T-helper 17 cell (primary cell): ENCODE measurements at places on chromosomes 7 and 10.

DNA sequence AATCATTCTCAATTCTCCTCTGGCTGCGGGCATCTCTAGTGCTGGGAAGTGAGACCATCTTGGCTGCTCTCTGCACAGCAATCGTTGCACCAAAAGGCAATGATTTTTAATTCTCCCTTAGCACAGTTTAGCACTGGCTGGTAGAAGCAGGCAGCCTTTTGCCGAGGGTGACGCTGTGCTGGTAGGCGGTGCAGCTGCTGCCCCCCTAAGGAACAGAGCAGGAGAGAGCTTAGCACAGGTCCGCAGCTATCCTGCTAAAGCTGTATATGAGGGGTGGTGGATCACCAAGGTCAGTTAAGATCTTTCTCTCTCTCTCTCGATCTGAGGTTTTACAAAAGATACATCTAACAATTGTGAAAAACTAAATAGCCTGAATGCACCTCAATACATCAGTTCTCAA lies 390.1 kb downstream of the GATA3 start:
- no peak for DNase-seq

DNA sequence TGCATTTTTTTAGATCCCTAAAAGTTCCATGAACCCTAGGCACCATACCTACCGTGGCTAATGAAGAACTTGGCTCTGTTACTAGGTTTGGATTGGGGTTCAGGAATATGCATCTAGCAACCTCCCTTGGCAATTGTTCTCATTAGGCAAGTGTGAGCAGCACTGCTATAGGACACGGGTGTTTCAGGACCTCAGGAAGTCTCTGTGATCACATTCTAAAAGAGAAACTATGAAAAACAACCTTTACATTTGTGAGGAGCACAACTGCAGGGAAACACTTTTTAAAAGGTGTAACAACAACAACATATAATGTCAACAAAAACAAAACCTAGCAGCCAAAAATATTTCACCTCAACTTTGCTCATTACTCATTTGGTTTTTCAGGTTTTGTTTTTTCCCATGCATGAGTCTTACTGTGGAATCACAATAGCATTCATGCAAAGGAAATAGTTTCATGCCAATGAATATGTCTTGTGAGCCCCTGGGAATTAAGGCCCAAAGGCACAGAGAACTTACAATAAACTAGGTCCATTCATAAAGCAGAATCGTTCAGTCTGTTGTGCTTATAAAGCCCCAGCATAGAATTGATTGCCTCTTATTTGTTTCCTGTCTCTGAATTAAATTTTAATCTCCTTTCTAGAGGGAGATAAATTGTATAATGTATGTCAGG lies 255.7 kb upstream of the DGKB start:
- no peak for DNase-seq

DNA sequence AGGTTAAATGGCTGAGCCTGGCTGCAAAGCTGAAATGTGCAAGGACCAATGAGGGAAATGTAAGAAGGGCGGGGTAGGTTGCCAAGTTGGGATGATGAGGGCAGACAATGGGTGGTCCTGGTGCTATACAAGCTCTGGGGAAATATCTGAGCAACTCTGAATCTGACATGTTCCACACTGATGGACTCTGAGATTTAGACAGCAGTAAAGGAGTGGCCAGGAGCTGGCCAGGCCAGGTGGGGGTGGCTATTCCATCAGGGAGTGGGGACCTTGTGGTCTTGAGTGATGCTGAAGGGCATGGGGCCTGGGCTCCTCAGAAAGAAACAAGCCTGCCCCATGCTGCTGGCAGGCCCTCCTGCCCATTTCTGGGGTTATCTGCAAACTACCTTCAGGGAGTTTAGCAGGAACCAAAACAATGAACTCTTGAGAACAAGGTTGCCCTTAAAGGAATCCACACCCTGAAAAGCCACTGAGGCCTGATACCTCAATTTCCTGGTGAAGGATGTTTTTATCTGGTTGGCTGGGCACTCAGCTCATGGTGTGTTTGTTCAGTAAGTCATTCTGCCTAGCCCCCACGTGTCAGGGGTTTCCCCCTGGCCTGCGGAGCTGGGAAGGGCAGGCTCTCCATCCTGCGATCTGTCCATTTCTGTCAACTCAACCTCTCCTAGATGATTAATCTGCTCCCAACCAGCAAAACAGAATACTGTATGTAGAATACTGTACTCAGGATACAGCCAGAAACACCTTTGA lies 143.3 kb upstream of the TNS3 start:
- no peak for DNase-seq

GRCh38 chr10:70683601-70683934 lies 11.3 kb downstream of the ADAMTS14 start:
- DNase-seq = no peak

DNA sequence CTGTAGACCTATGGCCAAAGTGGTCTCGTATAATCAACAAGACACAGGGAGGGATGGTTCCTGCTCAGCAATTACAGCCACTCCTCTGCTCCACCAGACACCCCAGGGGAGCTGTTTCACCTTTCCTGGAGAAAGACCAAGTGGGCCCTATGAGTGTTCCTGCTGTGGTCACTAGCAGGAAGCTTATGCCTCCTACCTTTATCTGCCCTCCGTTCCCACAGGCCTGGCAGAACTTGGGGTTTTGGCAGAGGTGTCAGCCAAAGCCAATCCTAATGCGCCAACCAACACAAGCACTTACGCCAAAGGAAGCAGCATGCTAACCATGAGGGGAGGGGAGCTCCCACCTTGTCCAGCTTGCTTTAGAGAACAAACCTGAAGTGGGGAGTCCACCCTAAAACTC lies 31.2 kb downstream of the XPNPEP1 start:
- no peak for DNase-seq

DNA sequence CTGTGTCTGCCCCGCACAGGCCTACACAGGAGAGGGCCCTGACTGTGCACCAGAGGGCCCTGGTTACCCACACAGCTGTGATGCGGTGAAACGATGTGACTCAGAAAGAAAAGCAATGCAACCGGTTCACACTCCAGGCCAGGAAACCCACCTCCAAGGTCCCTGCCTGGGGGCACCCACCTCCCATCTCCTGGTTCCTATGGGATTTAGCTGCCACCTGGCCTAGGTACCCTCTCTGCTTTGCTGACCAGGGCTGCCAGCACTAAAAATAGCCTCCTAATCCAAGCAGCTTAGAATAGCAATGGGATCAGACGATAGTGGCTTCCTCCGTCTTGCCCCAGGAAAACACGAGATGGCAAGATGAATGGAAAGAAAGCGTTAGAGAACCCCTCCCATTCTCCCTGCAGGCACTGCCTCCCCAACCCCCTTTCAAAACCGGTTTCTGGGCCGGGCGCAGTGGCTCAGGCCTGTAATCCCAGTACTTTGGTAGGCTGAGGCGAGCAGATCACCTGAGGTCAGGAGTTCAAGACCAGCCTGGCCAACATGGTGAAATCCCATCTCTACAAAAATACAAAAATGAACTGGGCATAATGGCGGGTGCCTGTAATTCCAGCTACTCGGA lies 12.4 kb downstream of the RBP3 start:
- DNase-seq = no peak

GRCh38 chr10:132962623-132963429 lies 20.5 kb upstream of the CFAP46 start:
- no peak for DNase-seq
